Hepatic stellate cell (primary cell): ENCODE measurements at places on chromosomes 2 and 18.

- no peak for DNase-seq
Observed at GRCh38 chr2:132936791-132937190, 266.8 kb upstream of the LYPD1 start.

GRCh38 chr2:152762202-152762601 lies 43.8 kb downstream of the ARL6IP6 start:
- DNase-seq: peak; percentile 3

- no peak for DNase-seq
Observed at GRCh38 chr18:68288408-68288807, 426.5 kb downstream of the TMX3 start.

GRCh38 chr2:135999899-136000298 lies 14.5 kb upstream of the DARS1 start:
- no peak for DNase-seq

- DNase-seq: no peak
Observed at GRCh38 chr2:138327967-138328366, 173.6 kb upstream of the SPOPL start.

DNA sequence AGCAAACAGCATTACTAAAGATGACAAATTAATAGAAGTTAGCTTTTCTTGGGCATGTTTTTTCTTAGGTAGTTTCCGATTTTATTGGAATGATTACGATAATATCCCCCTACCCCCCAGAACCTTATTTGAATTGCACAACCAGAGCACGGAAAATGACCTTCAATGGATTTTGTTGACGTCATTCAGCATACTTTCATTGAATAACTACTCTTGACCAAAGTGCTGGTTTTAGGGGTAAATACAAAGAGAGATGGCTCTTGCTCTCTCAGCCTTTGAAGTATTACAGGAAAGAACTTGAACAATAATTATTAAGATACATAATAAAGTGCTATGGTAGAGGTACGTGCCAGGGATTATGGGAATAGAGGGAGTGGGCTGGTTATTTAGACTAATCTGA lies 36.0 kb downstream of the VAPA start:
- no peak for DNase-seq

GRCh38 chr18:63686871-63687270 lies 15.9 kb upstream of the SERPINB11 start:
- no peak for DNase-seq

DNA sequence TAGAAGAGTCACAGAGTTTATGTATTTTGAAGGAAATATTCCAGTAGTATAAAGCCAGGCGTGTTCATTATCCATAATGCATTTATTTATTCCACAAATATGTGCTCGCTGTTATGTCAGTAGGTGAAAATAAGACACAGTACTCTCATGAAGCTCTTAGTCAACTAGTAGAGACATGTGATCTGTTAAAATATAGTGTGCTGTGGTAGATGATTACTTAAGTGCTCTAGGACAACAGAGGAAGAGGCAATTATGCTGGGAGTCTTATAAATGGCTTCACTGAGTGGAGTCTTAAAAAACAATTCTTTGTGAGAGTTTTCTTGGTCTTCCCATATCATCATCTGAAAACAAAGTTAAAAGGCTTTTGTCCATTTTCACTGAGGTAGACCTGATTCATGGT lies 457.3 kb downstream of the XIRP2 start:
- DNase-seq: no peak

GRCh38 chr2:46686811-46687210 lies 207.4 kb downstream of the TMEM247 start:
- DNase-seq: no peak

- no peak for DNase-seq
Observed at GRCh38 chr18:9779630-9780029, 71.5 kb downstream of the RAB31 start.

- DNase-seq: no peak
Observed at GRCh38 chr18:48108136-48108535, 177.7 kb upstream of the SMAD2 start.

- DNase-seq: no peak
Observed at GRCh38 chr2:128287780-128288735, 30.6 kb downstream of the HS6ST1 start.

GRCh38 chr18:73283032-73283431 lies 415.2 kb upstream of the NETO1 start:
- no peak for DNase-seq

DNA sequence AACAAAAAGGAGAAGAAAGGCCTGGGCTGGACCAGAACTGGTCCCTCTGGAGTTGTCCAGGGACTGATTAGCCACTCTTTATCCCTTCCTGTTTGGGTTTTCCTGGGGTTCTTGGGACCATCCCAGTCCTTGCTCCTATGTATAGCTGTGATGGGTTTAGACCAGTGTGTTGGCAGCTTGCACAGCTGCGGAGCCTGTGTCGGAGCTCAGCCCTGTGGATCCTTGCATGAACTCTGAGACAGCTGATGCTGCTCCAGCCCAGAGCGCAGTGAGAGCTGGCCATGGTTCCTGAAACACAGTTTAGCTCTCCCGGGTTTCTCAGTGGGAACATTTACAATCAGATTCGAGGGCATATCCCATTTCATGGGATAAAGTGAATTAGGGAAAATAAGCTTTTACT lies 16.9 kb downstream of the IMPA2 start:
- DNase-seq: no peak

GRCh38 chr2:233490831-233491230 lies 75.8 kb downstream of the USP40 start:
- no peak for DNase-seq

GRCh38 chr2:140392824-140393223 lies 1612.6 kb upstream of the NXPH2 start:
- no peak for DNase-seq

DNA sequence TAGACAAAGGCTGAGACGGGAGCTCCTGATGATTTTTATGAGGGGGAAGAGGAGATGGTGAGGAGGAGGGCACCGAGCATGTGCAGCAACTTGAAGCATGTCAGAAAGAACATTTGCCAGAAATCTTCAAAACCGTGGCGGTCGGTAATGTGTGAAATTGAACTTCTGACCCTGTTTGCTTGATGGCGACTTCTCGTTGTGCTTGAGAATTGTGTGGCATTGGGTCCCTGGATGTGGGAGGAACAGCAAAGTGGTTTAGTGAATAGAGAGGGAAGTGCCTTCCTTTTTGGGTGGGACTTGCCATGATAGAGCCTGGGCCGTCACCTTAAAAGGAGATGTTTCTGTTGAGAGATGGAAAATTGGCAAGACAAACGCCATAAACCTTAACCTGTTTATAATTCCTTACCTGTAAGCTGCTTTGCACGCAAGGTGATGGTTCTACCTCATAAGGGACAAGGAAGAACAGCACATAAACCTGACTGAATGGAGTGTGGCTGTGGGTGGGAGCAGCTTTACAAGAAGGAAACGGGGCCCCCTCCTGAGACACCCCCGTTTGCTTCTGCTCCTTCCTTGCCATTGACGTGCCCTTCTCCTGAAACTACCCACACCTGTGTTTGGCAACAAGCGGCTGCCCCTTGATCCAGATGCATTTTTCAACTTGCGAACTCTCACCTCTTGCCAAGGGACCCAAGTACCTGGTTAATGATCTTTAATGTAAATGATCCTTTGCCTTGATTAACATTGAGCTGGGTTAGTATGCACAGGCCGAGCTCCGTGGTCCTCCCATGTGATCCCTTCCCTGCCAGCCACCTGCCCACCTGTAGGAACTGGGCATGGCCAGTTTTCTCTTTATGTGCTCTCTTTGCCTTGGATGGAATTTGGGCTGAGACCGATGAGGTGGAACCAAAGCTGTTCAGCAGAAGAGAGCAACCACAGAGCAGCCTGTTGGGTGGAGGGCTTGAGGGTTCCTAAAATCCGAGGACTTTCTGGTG lies 153.2 kb downstream of the NEDD4L start:
- no peak for DNase-seq

- DNase-seq: peak; percentile 60
Observed at GRCh38 chr2:152585830-152586484, 131.3 kb downstream of the PRPF40A start.

DNA sequence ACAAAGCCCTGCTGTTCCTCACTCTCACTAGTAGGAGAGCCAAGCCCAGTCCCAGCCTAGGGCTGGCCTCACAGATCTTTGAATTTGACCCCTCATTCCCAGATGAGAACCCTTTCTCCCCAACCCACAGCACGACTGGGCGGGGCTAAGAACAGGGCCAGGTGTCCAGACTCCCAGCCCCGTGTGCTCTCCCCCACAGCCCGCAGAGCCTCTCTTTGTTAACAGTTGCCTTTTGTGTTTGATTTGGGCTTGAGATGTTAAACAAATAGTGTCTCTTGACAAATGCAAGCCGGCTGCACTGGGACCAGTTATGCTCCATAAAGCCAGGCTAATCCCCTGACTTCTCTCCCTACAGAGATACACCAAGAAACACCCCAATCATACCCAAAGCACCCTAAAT lies 4.7 kb upstream of the KCNK3 start:
- no peak for DNase-seq

- no peak for DNase-seq
Observed at GRCh38 chr18:21105936-21106335, 5.7 kb downstream of the ROCK1 start.

- no peak for DNase-seq
Observed at GRCh38 chr2:53600815-53601214, 166.8 kb upstream of the CHAC2 start.

DNA sequence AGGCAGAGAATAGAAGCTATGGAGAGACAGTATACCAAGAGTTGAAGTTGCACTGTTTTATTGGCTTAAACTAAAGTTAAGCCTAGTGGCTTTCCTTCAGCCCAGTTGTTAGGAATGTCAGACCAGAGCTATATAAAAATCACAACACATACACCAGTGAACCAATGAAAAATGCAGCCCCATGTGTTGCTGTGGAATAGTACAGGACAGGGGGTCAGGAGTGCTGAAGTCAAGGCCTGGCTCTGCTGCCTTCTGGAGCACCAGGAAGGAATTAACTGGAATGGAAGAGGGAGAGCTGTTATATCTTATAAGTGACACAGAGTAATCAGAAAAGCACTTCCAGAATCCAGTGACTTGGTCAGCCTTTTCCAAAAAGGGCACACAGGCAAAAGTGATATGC lies 58.9 kb downstream of the OSR1 start:
- peak; percentile 28 for DNase-seq

- no peak for DNase-seq
Observed at GRCh38 chr2:1791006-1791605, 46.8 kb upstream of the PXDN start.

DNA sequence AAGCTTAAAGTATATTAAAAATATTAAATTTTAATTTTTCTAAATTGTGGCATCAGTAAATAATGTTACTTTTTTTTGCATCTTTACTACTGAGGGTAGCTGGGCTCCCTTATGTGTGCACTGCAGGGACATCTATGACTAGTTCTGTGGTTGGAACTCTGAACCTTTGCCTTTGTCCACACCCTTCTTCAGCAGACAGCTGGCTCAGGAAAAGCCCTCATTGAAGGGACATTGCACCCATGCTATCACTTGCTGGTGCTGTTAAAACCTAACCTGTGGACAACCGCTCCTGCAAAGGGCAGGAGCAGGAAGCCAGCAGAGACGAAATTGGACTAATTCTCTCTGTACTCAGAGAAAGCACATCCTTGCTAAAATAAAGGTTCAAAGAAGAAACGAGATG lies 30.1 kb downstream of the MOCOS start:
- no peak for DNase-seq

GRCh38 chr2:109317471-109318095 lies 188.6 kb downstream of the SH3RF3 start:
- no peak for DNase-seq

- no peak for DNase-seq
Observed at GRCh38 chr2:179796213-179797007, 65.0 kb downstream of the ZNF385B start.

- DNase-seq: no peak
Observed at GRCh38 chr2:109237792-109238191, 108.8 kb downstream of the SH3RF3 start.

DNA sequence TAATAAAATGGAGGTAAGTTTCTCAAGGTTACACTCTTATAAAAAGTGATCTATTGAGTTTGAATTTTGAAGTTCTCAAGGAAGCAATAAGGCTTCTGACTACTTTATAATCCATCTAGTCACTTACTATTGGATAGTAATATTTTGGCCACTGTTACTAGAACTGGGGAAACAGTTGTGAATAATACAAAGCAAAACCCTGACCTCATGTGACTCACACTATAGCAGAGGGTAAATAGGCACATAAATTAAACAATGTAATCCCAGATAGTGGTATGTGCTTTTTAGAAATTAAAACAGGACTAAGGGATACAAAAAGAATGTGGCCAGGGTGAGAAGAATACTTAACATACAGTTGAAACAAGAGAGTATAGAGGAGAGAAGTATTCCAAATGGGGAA lies 78.6 kb downstream of the CALCRL start:
- no peak for DNase-seq
